ENCODE measurements at places on chromosomes 2 and 18.

DNA sequence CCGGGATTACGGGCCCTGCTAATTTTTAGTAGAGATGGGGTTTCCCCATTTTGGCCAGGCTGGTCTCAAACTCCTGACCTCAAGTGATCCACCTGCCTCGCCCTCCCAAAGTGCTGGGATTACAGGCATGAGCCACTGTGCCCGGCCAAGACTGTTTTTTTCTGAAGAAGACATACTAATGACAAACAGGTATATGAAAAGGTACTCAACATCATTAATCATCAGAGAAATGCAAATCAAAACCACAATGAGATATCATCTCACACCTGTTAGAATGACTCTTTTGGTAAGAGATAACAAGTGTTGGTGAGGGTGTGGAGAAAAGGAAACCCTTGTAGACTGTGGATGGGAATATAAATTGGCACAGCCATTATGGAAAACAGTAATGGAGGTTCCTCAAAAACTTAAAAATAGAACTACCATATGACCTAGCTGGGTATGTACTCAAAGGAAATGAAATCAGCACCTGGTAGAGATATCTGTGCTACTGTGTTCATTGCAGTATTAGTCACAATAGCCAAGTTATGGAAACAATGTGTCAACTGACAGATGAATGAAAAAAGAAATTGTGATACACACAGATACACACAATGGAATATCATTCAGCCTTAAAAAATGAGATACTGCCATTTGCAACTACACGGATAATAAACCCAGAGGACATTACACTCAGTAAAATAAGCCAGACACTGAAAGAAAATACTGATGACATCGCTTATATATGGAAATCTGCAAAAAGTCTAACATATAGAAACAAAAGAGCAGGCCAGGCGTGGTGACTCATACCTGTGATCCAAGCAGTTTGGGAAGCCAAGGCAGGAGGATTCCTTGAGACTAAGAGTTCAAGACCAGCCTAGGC lies 20.8 kb downstream of the SOS1 start:
- no peak for DNase-seq
- H3K4me1 ChIP-seq = peaks cover 65% of the 10 kb centered on the region
- H3K36me3 ChIP-seq = peaks cover 53% of the 10 kb centered on the region
- no peaks in the 10 kb centered on the region for H3K27me3 ChIP-seq
- H3K27ac ChIP-seq = peak overlapping the region; percentile 79

DNA sequence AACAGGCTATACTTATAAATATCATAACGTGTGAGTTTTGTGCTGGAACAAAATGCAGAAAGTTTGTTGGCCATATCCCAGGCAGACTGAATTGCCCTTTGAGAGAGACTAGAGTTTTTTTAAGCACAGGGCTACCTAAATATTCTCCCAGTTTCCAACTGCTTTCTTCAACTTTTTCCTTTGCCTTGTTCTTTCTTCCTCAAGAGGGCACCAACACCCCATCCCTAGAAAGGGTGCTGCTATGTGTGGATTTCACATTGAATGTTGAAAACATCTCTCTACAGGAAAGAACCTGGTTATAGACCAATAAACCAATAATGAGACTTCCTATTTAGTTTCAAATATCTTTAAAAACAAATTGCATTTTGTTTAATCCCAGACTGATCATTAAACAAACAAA lies 87.9 kb downstream of the ICOS start:
- no peak overlapping the region for H3K27ac ChIP-seq
- DNase-seq = peak; percentile 46
- peaks cover 3% of the 10 kb centered on the region for H3K36me3 ChIP-seq

DNA sequence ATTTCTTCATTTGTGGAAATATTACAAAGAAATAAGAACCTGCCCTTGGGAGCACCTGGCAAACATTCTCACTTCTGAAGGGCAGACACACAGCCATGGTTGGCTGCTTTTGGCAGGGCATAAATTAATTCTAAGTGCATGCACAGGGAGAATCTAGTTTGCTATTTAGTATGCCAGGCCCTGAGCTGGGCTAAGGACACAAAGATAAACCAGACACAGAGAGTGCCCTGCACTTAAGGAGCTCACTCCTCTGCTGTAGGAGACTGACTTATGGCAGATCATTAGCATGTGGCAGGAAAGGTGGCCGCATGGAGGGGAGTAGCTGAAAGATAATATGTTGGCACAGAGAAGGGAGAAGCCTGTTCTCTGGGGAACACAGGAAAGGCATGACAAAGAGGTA lies 367.0 kb downstream of the LPIN1 start:
- H3K4me1 ChIP-seq = peaks cover 26% of the 10 kb centered on the region
- H3K4me3 ChIP-seq = no peak overlapping the region
- no peaks in the 10 kb centered on the region for H3K36me3 ChIP-seq

DNA sequence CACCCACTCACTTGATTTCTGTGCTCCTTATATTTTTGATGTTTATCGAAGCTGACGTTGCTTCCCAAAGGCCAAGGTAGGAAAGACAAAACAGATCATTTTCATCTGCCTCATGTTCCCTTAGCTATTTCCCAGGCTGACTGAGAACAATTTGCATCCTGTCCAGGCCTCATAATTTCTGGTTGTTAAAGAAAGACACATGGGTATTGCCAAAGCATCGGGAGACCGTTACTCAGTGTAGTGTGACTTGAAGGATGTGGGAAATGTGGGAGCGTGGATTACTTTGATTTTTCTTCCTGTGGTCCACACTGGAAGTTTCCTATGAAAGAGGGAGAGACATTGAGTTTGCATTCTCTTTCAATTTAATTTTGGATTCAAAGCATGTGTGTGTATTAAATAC lies 204.6 kb downstream of the TRIB2 start:
- DNase-seq = no peak
- no peak overlapping the region for H3K4me3 ChIP-seq
- H3K4me1 ChIP-seq = no peaks in the 10 kb centered on the region
- H3K27ac ChIP-seq = no peak overlapping the region

- no peak for DNase-seq
- no peak overlapping the region for H3K27ac ChIP-seq
- H3K4me1 ChIP-seq = no peaks in the 10 kb centered on the region
- H3K4me3 ChIP-seq = no peak overlapping the region
- no peaks in the 10 kb centered on the region for H3K27me3 ChIP-seq
Measured at GRCh38 chr2:186033541-186033940, 294.9 kb downstream of the FSIP2 start.

- H3K27me3 ChIP-seq = no peaks in the 10 kb centered on the region
- H3K4me3 ChIP-seq = no peak overlapping the region
- no peak overlapping the region for H3K27ac ChIP-seq
- peaks cover 21% of the 10 kb centered on the region for H3K36me3 ChIP-seq
Measured at GRCh38 chr2:97765933-97766332, 52.6 kb downstream of the ZAP70 start.

DNA sequence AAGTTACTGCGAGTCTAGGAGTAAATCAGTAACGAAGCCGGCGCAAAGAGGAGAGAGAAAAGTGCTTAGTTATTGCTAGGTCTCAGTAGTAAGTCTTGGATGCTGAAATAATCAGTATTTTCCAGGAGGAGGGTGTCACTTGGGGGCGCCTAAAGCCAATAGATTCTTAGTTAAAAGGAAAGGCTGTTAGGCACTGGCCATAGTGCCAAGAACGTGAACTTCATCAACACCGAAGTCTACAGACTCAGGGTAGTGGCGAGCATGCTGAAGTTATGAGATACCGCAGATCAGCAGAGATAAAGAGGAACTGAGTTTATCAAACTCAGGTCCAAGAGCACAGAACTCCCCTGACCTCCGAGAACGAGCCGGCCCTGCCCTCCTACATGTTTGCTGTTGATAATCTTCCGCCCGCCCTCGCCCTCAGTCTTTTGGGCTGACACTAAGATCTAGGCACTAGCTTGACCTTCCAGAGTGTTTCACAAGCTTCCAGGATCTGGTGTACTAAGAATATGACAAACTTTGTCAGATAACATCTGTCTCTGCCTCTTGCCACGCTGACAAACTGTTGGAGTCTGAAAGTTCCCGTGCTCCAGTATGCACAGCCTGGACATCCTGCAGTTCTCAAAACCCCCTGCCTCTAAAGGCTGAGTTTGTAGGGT lies 49.2 kb downstream of the CYB5A start:
- peaks cover 18% of the 10 kb centered on the region for H3K27me3 ChIP-seq
- H3K36me3 ChIP-seq = no peaks in the 10 kb centered on the region
- DNase-seq = no peak

DNA sequence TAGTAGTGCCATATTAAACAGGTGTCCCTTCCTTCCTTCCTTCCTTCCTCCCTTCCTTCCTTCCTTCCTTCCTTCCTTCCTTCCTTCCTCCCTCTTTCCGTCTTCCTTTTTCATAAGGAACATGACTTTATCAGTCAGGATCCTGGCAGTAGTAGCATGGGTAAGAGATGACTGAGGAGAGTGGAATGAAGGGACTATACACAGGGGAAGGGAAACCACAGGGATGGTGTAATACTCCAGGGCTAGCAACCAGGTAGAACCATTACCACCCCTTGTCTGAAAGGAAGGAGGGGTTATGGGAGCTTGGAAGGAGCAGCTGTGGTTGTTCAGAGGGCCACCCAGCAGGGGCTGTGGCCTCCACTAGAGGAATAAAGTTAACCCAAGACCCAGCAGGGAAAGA lies 23.2 kb upstream of the KDM3A start:
- H3K4me3 ChIP-seq = no peak overlapping the region
- peaks cover 41% of the 10 kb centered on the region for H3K27me3 ChIP-seq
- H3K4me1 ChIP-seq = no peaks in the 10 kb centered on the region
- no peak for DNase-seq

DNA sequence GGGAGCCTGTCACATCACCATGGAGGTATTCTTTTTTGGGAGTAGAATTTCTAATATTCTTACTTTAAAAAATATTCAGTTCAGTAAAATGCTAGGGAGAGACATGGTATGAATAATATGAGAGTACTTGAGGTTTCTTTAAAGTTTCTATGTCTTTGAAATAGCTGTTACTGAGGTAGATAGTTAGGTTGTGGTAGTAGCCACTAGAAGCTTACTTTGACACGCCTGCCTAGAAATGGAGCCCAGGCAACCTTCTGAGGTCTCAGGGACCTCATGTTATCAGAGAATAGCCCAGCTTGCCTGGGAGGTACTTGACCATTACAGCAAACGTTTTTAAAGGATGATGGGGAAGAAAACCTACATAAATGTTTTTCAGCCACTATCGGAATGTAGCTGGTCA lies 131.2 kb downstream of the AGPS start:
- H3K27me3 ChIP-seq = no peaks in the 10 kb centered on the region
- no peak overlapping the region for H3K4me3 ChIP-seq
- H3K27ac ChIP-seq = no peak overlapping the region
- H3K4me1 ChIP-seq = peaks cover 5% of the 10 kb centered on the region
- peaks cover 8% of the 10 kb centered on the region for H3K36me3 ChIP-seq

DNA sequence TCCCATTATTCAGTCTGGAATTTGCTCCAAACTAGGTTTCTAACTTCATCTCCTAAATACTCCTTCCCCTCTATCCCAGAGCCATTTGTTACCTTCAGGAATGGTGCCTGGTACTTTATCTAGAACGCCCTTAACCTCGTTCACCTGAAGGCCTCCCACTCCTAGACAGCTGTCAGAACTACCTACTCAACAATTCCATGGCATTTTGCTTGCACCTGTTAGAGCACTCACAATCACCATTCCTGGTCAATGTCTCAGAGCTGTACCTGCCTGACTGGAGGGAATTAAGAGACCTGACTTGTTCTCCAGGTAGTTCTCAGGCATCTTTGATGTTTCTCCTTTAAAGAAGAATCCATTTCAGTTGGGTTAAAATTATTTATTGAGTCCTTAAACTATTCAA lies 88.9 kb downstream of the GAREM1 start:
- peaks cover 4% of the 10 kb centered on the region for H3K27me3 ChIP-seq
- no peak overlapping the region for H3K4me3 ChIP-seq
- no peak overlapping the region for H3K27ac ChIP-seq
- H3K4me1 ChIP-seq = no peaks in the 10 kb centered on the region
- no peaks in the 10 kb centered on the region for H3K36me3 ChIP-seq

GRCh38 chr2:14039134-14039533 lies 593.4 kb upstream of the LRATD1 start:
- no peaks in the 10 kb centered on the region for H3K27me3 ChIP-seq
- H3K27ac ChIP-seq = no peak overlapping the region

DNA sequence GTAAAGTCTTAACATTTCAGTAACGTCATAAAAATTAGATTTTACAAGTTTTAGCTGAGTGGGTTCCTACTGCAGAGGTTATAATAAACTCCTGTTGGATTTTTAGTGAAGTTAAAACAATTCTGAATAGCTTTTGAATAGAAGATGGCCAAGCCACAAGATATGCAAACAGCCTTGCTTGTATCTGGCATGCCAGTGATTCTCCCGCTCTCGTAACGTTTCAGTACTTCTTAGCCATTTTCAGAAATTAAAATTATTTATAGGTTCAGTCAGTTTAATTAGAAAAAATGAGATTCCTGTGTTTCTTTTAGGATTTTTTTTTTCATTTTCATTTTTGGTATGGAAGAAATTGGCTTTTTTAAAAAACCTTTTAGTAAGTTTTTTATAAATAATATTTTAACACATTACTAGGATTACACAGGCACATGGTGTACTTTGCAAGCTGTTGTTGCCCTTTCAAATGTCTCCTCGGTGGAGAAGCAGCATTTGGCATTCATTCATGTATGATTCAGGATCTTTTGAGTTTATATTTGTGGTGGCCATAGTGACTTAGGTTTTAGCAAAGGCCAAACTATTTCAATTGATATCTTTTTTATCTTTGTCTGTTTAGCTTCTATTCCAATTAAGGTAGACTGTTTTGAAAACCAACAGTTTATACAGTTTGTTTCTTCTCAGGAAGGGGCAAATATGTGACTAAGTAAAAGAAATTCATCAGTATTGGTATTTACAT lies 30.6 kb upstream of the RND3 start:
- no peak for DNase-seq
- no peak overlapping the region for H3K27ac ChIP-seq
- no peaks in the 10 kb centered on the region for H3K27me3 ChIP-seq
- H3K4me3 ChIP-seq = no peak overlapping the region
- H3K4me1 ChIP-seq = no peaks in the 10 kb centered on the region

DNA sequence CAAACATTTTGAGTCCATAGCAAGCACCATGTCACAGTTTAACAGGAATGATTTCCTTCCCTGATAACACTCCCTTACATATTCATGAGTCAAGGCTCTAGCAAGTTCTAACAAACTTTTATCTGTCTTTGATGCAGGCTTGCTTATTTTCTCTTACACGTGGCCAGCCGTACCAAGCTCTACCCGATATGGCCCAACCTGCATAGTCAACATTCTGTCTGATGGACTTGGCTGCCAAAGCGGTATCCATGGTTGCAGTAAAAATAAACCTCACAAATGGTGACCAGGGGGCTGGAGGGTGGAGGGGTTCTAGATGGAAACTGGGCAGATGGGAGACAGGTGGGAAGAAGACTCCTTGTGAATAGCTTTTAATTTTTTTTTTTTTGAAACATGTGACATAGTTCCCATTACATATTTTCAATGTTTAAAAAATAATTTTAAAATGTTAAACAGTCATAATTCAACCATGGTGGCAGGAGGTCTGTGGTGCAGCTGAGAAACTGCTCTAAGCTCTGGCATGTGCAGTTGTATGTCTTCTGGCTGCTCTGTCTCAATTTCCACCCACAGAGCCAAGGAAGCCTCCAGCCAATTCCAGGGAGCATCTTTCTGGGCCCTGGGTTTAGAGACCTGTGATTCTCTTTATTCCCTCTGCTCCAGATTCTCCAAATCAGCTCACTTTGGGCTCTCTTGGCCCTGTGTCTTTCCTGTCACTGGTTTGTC lies 20.7 kb upstream of the CXCR1 start:
- H3K4me3 ChIP-seq = no peak overlapping the region
- H3K27me3 ChIP-seq = peaks cover 29% of the 10 kb centered on the region
- DNase-seq = no peak
- H3K4me1 ChIP-seq = peaks cover 10% of the 10 kb centered on the region
- H3K27ac ChIP-seq = no peak overlapping the region

GRCh38 chr18:62745089-62745751 lies 29.9 kb downstream of the PHLPP1 start:
- no peaks in the 10 kb centered on the region for H3K4me1 ChIP-seq
- no peaks in the 10 kb centered on the region for H3K36me3 ChIP-seq
- no peak overlapping the region for H3K4me3 ChIP-seq
- H3K27me3 ChIP-seq = no peaks in the 10 kb centered on the region
- DNase-seq = no peak
- H3K27ac ChIP-seq = no peak overlapping the region
